ENCODE measurements at places on chromosomes 1 and 21. TPM values are rescaled to one million over a fixed set of nuclear protein-coding genes. Genes with fewer than 3 reads are reported as not detected.

DNA sequence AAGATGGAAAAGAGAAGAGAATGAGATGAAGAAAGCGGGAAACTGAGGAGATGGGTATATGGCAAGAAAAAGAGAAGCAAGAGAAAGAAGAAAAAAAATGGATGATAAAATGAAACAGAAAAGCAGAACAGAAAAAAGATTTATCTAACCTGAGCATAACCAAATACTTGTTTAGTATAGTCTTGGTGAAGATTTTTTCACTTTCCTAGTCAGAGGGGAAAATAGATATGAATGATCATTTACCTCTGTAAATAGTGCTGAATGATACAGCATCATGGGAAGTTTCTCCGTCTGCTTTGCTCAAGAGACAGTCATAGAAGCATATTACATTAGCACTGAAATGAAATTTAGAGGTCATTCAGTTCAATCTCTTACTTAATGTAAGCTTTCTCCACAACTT, 36.1 kb upstream of the PLPPR4 start:
- no peak for DNase-seq

The CLCNKB gene
- total RNA-seq, result not detected

DNA sequence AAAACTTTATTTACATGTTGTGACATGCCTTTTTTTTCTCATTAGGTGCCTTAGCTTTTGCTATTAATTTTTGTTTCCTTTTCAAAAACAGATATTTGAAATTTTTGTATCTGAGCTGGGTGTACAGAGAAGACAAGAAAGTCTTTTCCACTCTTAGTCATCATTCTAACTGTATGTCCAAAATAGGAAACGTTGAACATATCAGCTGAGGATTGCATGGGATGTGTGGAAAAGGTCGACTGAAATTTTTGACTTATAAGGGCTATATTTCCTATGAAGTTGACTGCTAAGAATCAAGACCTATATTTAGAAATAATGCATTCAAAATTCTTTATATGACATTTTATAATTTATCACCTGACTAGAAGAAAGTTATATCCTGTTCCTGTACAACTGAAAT, 270.0 kb upstream of the ZRANB2 start:
- DNase-seq, result no peak

The AJAP1 gene
- not detected for total RNA-seq

DNA sequence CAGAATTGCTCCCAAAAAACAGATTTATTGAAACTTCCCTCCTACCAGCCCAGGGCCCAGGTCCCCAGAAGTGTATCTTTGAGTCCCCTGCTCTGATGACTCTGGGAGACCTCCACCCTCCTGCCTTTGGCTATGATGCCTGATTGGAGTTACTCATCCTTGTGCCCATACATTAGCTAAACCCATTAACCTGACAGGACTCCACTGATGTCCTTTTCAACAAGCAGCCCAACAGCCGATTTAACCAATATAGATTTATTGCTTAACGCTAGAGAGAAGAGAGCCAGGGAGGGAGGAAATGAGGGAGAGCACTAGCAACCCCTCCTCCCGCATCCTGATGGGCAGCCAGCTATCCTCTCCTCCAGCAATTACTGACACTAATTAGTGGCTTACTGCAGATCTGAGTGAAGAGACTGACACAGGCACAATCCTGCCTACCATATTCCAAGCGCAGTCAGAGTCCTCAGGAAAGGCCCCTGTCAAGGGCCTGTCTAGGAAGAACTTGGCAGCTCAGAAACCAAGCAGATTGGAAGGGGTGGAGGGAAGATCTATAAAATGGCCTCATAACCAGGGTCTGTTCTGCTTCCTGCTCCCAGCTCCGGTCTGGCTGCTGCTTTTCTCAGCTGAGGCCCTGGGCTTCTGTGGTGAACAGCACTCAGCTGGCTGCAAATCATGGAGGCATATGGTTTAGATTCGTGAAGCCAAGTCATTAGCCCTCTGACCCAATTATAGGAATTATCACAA, 484.5 kb upstream of the DAB1 start:
- DNase-seq, result no peak

- no peak for DNase-seq
Observed at GRCh38 chr1:14945132-14946010, 208.2 kb upstream of the TMEM51 start.

- DNase-seq, result no peak
Observed at GRCh38 chr1:21042929-21043605, 133.6 kb downstream of the EIF4G3 start.

The ANXA9 gene
- 0.19 TPM for total RNA-seq

- no peak for DNase-seq
Observed at GRCh38 chr1:110713221-110713620, 38.5 kb upstream of the KCNA3 start.

The LCA5L gene
- not detected for total RNA-seq

GRCh38 chr1:201584471-201585092, 45.7 kb downstream of the NAV1 start:
- no peak for DNase-seq

- no peak for DNase-seq
Observed at GRCh38 chr1:222202831-222203230, 345.1 kb downstream of the HHIPL2 start.

The NPPA gene
- not detected for total RNA-seq

GRCh38 chr1:9691691-9692090, 40.2 kb downstream of the PIK3CD start:
- no peak for DNase-seq

The ASCL5 gene
- not detected for total RNA-seq

The OR2G6 gene
- not detected for total RNA-seq

The EDN2 gene
- not detected for total RNA-seq

- DNase-seq, result no peak
Observed at GRCh38 chr1:223691121-223691520, 21.2 kb upstream of the CAPN2 start.

GRCh38 chr1:163914785-163915413, 593.1 kb downstream of the NUF2 start:
- DNase-seq, result no peak

DNA sequence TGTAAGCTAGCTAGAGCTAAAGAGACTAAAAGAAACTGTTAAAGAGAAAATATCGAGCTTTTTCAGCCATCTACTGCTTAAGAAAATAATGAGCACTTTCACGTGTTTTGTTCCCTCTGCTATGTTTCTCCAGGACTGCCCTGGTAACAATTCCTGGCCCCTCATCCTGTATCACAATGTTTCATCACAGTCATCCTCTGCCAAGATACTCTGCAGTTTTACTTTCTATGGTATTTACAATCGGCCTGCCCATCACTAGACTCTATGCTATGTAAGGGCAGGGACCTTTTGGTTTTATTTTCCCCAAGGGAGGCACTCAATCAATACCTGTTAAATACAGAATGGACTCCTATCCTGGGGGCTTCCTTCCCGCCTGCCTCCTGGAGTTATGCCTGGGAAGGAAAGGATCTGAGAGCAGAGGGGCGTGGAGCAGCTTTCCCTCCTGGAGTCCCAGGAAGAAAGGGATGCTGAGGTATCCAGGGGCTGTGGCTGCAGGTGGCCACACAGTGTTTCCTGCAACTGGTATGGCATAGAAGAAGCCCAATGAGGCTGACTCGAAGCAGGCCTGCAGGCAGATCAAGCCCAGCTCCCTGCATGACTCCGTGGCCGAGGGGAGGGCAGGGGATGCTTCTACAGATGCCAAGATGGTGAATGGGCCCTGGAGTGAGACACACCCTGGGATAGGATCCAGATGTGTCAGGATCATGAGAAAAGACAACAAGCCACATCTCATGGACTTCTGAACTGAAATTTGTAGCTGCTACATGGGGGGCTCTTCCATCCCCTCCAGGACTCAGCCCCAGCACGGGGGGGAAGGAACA, 52.9 kb downstream of the MATN1 start:
- DNase-seq, result no peak

The UQCRH gene
- 533 TPM for total RNA-seq

The ELAPOR1 gene
- total RNA-seq, result 0.22 TPM

- DNase-seq, result no peak
Observed at GRCh38 chr21:39388811-39389155, 39.9 kb upstream of the HMGN1 start.

The RCSD1 gene
- 116 TPM for total RNA-seq

The KRTAP12-2 gene
- not detected for total RNA-seq

- no peak for DNase-seq
Observed at GRCh38 chr1:177859572-177859971, 110.3 kb downstream of the SEC16B start.

GRCh38 chr1:27868932-27869718, 3.2 kb upstream of the THEMIS2 start:
- DNase-seq, result peak; percentile 66

GRCh38 chr1:182173808-182174512, 112.4 kb upstream of the ZNF648 start:
- DNase-seq, result no peak

The LCE1C gene
- not detected for total RNA-seq

The SIPA1L2 gene
- total RNA-seq, result not detected

The YRDC gene
- total RNA-seq, result 17.6 TPM

DNA sequence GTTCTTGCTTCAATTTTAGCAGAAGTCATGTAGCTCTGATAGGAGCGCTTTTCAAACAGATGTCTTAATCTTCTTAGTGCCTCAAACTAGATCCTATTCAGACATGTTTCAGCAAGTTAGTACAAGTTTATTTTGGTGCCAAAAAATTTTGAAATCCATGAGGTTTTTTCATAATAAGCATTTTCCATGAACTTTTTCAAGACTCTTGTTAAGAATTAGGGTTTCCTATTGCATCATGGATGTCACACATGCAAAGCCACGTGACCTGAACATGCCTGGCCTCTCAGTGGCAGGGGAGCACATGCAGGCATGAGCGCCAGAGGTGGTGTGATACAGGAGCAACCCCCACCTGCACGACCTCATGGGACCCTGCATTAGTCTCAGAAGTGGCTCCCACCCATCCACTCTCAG, 67.6 kb downstream of the POFUT2 start:
- no peak for DNase-seq

GRCh38 chr1:3539707-3540425, 71.4 kb downstream of the MEGF6 start:
- no peak for DNase-seq

The DYNLT4 gene
- not detected for total RNA-seq

DNA sequence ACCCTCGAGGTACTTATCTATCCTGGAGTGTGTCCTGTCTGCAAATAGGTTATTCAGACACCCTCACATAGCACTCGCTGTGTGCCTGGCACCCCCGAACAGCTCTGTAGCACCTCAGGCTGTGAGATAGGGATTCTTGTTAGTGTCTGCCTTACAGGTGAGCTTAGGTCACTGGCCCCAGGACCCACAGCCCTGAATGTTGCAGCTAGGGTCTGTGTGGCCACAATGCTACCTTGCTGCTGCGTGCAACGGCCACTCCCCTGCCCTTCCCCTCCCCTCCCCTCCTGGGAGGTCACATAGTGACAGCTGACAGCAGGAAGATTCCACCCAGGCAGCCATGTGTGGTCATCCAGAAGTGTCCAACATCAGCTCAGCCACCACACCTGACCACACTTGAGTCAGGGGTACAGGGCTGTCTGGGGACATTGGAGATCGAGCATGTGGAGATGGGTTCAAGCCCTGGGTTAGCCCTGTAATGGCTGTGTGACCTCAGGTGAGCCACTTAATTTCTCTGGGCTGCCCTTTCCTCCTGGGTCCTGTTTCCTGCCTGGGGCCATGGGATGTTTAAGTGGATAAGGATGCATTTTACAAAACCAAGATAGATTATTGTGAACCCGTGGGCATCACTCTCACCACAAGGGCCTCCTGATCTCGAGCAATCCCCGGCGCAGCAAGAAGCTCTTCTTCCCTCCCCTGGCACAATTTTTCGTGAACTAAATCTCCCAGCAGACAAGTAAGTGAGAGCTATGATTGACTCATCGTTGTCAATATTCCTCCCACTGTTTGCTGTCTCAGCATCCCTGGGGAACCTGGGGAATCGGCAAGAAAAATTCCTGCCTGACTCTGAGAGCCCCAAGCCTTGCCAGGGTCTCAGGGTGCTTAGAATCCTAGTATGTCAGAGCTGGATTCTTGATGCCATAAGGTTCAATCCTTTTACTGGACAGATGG, 208.7 kb downstream of the PTPRU start:
- no peak for DNase-seq

GRCh38 chr1:176462674-176463378, at the start of gene PAPPA2:
Gene PAPPA2 (plus strand): TSS chr1:176463175. CDS start chr1:176556323, 93,148 bp downstream.
- DNase-seq, result no peak

- no peak for DNase-seq
Observed at GRCh38 chr1:162538815-162539431, 22.6 kb upstream of the UAP1 start.

DNA sequence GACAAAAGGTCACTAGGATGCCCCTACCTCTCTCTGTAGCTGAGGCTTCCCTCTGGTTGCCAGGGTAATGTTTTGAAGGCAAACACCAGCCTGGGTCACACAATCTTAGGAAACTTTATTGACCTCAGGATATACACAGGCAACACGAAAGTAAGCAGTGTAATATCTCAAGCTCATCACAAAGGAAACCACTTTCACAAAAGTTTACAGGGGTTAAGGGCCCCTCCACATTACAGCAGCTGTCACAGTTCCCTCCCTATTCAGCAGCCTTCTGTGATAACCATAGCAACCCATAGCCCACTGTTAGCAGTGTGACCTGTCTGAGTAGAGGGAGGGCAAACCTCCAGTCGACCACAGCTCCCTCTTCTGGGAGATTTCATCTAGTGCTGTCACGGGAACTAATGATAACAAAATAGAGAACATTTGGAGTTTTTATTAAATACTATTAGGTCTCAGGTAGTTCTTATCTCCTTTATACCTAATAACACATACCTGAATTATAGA, 149.8 kb downstream of the PTPRC start:
- peak; percentile 91 for DNase-seq

DNA sequence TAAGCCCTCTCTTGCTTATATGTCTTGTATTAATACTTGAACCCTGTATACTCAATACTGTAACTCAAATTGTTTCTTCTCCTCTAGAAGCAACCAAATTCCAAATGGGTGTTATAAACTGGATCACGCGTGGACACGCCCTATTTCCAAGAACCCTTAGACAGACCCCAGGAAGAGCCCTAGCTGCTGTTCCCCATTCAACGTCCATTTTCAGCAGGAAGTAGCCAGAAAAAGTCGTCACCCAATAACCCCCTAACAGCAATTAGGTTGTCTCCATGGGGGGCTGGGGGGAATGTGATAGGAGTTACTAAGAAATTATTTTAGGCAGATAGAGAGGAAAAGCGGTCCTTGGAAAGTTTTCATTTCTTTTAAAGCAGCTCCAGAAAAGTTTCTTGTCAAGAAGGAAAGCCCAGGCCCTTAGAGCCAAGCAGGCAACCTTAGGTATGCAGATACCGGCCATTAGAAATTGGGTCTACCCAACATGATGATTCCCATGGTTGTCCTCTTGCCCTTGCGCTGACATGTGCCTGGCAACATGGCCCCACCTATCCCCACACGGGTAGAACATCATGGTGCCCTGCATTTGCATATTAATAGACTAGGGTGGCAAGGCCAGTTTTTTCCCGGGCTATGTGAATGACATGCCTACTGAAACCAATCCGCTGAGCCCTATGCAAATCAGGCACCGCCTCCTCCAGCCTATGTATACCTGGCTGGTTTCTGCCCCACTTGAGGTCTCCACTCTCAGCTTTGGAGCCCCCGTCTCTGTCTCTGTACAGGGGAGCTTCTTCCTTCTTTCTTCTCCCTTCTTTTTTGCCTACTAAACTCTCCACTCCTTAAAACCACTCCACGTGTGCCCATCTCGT, 4.0 kb upstream of the CD46 start:
- peak; percentile 57 for DNase-seq

Measured in Karpas-422 (cell line).